ENCODE measurements at places on chromosomes 16 and 17.

- no peak for DNase-seq
Observed at GRCh38 chr17:81379523-81379942, 15.7 kb upstream of the BAHCC1 start.

DNA sequence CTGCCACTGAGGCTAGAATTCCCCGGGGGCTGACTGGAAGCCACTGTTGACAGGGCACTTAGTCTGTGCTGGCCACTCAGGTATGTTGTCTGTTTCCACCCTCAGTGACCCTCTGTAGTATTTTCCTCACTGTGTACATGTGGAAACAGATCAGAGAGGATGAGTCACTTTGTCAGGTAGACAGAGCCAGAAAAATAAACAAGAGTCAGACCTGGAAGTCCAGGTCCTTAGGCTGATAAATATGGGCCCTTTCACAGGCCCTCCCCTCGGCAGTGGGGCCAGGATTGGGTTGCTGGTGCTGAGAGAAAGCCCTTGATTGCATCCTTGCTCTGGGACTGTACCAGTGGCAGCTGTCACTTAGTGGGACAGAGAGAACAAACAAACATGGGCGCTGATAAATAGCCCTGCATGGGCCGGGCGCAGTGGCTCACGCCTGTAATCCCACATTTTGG, 21.3 kb downstream of the PGS1 start:
- no peak for DNase-seq

GRCh38 chr16:88591577-88592021, 21.4 kb downstream of the ZC3H18 start:
- DNase-seq, result no peak

GRCh38 chr16:87324411-87325275, 7.5 kb upstream of the C16orf95 start:
- DNase-seq, result no peak

- no peak for DNase-seq
Observed at GRCh38 chr17:17872547-17873345, 36.0 kb upstream of the SREBF1 start.

DNA sequence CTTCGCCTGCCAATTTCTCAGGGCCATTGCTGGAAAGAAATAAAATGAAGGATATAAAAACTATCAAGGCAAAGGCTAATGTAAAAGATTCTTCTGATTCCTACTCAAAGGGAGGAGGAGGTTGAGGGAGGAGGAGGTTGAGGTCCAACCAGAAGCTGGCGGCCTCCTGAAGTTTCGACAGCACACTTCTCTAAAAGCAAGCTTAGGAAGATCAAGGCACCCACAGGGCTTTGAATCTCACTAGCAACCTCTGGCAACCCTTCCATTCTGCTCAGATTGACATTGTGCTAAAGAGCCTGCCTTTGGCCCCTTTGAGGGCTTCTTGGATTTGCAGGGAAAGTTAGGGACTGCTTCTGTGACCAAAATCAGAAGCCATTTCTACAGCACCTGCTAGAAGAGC, 81.5 kb upstream of the TNRC6C start:
- DNase-seq, result no peak

DNA sequence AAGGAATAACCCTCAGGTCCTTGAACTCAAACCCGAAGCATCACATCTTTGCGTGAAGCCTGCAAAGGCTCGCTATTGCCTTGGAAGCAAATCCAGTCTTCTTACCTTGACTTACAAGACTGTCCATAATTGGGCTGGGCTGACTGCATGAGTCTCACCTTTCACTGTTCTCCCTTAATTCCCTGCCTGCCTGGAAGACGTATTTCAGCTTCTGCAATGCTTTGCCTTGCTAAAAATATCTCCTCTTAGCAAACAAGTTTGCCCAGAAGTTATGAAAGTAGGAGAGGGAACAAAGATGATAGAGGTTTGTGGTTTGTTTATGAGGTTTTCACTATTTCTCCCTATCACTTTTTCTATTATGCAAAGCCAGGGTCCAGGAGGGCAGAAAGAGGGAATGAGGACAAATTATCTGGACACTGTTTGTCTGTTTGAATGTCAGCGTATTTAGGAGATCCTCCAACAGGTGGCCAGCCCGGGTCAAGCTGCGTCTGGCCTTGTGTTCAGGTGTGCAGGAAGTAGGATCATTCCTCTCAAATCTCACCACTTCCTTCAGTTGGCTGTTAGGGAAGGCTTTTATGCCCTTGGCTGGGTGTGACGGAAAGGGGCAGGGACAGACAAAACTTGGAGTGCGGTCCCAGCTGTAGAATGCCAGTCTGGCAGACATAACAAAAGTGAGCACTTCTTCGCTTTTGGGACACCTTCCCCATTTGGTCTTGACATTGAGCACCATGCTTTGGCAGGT, 488.9 kb downstream of the CDH13 start:
- no peak for DNase-seq

GRCh38 chr17:6926667-6927066, 69.2 kb upstream of the ALOX12 start:
- no peak for DNase-seq

DNA sequence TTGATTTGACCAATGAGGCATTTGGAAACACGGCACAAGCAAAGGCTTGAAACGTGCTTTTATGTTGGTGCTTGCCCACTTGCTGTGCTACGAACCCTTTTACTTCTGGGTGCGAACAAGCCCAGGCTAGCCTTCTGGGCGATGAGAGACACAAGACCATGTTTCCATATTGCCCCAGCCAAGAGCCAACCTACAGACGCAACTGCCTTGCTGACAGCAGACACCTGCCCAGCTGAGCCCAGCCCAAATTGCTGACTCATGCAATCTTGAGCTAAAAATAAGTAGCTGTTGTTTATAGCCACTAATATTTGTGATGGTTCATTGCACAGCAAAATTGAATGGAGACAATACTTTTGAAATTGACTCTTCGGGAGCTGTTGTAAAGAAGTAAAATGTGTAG, 464.5 kb downstream of the WWOX start:
- DNase-seq, result no peak

GRCh38 chr17:17400566-17401184, 76.1 kb upstream of the MED9 start:
- no peak for DNase-seq

DNA sequence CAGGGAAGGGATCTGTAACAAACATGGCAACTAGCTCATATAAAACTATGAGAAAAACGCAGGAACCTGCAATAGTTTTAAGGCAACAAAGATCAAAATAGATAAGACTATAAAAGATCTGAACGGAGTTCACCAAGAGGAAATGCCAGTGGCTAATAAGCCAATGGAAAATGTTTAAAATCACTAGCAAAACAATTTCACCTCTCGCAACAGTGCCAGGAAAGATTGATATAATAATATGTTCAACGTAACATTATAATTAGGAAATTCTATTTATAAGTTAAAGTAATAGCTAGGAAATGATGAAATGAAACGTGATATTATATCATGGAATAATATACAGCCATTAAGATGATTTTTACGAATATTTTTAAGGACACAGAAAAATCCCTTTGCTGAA, 16.0 kb downstream of the MRC2 start:
- DNase-seq, result no peak

DNA sequence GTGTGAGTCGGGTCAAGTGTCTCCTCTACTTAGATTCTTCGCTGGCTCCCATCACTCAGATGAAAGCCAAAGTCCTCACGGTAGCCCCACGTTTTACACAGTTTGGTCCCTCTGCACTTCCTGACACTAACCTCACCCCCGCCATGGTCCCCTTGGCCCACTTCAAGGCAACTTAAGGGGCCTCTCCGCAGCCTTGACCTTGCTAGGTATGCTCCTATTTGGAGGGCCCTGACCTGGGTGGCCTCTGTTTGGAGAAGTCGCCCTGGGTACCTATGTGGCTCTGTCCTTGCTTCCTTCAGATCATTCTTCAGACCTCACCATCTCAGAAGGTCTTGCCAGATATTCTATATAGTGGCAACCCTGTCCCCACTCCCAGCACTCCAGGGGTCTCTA, 110.2 kb downstream of the SOCS1 start:
- no peak for DNase-seq
